Activated T-helper 17 cell treated with anti-CD3 and anti-CD28 coated beads, Interleukin-2, amount 50 U/mL, for 72 hours (primary cell): ENCODE measurements at places on chromosomes 4 and X. TPM values are rescaled to one million over a fixed set of nuclear protein-coding genes. Genes with fewer than 3 reads are reported as not detected.

DNA sequence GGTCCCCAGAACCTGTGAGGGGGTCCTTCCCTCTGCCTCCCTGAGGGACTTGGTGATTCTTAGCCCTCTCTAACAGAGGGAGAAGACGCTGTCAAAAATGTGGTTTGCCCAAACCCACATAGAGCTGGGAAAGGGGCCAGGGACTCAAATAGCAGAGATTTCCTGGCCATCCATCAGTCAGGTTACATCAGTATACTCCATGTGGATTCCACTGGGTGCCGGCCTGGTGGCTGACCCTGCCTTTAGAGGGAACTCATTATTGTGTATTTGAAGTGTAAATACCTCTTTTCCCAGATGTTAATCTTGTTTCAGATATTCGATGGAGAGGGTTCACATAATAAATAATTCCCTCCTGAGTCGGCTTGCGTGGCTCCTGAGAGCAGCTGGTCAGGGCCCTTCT lies 130.3 kb downstream of the TBL1X start:
- ATAC-seq = no peak

- no peak for ATAC-seq
Observed at GRCh38 chrX:9952300-9952699, 14.9 kb upstream of the CLDN34 start.

Gene DUSP21
- total RNA-seq = not detected

Gene ATP8A1
- 17.0 TPM for total RNA-seq
